ENCODE measurements at places on chromosomes 6 and 20. TPM values are rescaled to one million over a fixed set of nuclear protein-coding genes. Genes with fewer than 3 reads are reported as not detected.

Gene LPA
- total RNA-seq, result not detected

Gene OVOL2
- not detected for total RNA-seq

Gene NAA20
- 121 TPM for total RNA-seq

Gene ZNF391
- 5.5 TPM for total RNA-seq

Gene SOBP
- 0.59 TPM for total RNA-seq

Gene BNIP5
- not detected for total RNA-seq

Gene BMP5
- total RNA-seq, result 4.1 TPM

Gene UNC5CL
- not detected for total RNA-seq

Gene PPP2R5D
- total RNA-seq, result 34.8 TPM

Gene NRN1
- 7.4 TPM for total RNA-seq

Gene CST2
- total RNA-seq, result not detected

Gene ACSS1
- 1.4 TPM for total RNA-seq

Gene SEL1L2
- not detected for total RNA-seq

Gene HDAC2
- 75.2 TPM for total RNA-seq

Gene LY6G5C
- 1.3 TPM for total RNA-seq

DNA sequence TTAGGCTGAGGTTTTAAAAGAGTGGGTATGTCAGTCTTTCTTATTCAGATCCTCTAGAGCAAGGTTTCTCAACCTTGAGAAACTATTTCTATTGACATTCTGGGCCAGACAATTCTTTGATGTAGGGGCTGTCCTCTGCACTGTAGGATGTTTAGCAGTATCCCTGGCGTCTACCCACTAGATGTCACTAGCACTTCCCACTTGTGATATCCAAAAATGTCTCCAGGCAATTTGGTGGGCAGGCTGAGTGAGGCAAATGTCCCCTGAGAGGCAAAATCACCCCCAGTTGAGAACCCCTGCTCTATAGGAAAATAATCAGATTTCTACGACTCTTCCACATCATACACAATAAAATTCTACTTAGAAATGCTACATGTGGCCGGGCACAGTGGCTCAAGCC is 7.7 kb upstream of the ZKSCAN8 start:
- DNase-seq, result peak; percentile 43

GRCh38 chr6:66556936-66557335 is 849.9 kb upstream of the EYS start:
- DNase-seq, result no peak

- no peak for DNase-seq
These were observed at the start of gene VSX1 for GRCh38 chr20:25081730-25082497. Gene VSX1, minus strand, starts transcription at chr20:25082141. Its CDS starts 45 bp downstream, at chr20:25082096.

DNA sequence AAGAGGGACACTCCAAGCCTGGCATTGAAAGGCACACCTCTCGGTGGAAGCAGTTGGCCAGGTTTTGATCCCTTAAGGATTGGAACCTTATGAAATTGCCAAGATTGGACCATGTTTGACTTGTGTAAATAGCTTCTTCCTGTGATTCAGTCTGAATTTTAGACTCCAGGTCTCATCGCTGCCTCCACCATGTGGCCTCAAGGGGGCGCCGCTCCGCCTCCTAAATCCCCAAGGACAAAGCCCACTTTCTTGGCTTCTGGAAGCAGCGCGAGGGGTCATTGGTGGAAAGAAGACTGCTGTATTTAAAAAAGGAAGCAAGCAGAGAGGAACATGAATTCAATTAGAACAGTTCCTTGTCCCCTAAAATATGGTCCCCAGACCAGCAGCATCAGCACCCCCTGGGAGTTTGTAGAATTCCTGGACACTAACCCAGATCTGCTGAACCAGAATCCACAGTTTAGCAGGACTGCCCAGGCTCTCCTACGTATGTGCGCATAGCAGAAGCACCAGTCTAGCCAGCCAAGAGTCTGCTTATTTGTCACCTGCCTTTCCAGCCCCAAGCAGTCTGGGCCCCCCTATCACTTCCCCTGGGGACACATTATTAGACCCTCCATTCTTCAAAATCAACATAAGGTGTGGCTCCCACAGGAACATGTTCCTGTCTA is 108.5 kb downstream of the LY86 start:
- peak; percentile 55 for DNase-seq

DNA sequence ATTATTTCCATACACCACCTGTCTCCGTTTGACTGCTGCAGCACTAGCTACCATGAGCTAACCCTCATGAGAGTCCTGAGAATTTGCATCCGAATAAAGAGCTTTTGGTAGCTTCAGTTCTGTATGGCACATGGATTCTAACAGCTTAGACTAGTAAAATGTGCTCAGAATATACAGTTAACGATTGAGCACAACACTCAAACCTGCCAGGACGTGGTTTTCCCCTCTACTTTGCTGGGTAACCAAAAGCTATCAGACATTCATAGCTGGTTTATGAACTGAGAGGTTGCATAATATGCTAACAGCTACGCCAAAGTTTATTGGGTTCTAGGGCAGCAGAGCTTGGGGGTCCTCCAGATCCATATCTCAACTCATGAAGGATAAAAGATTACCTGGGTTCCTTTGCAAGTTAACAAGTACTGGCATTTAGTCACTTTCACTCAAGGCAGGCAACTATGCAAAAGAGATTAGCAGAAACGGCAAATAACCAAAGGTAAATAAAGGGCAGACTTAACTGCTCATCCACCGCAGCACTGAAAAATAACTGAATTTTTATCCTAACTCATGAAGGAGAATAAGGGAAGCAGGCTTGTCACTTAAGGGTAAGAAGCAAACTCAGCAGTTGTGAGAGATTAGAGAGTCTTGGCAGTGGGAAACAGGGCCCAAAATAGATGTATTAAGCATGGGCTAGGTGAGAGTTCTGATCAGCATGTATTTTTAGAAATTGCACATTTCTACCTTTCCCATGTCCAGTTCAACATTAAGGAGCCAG is 29.4 kb downstream of the NUDT3 start:
- DNase-seq, result no peak

- DNase-seq, result no peak
These were observed 2.2 kb downstream of the SMPDL3A start for GRCh38 chr6:122791310-122791679.

DNA sequence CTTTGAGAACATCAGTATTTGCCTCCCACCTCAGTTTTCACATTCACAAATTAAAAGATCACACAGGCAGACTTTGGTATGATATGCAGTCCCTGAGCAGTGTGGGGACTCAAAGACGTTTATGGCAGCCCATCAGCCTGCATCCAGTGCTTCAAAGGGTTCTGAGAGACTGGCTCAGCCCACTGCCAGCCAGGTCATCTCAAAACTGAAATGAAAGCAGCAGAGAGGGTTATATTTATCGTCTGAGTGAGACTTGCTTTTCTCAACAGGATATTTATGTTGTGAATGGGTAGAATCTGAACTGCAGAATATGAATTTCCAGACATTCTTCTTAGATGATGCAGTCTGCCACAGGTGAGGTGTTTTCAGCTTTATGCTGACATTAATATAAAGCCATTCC is 159.8 kb downstream of the NRN1 start:
- DNase-seq, result no peak

GRCh38 chr20:15618912-15619311 is 954.3 kb downstream of the KIF16B start:
- DNase-seq, result no peak

DNA sequence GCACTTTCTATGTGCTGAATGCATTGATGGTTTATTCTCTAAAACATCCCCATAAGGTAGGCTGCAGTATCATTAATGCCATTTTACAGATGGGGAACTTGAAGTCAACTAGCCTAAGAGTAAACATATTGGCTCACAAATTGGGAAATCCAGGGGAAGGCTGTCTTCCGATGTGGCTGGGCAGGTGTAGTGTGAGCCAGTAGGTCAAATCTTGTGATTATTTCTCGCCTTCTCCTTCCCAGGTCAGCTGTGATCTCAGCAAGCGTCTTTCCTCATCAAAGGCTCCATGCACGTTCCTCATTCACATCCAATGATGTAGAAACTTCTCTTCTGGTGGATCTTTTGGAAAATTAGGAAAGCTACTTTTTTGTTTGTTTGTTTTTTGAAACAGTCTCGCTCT is 94.1 kb upstream of the SHLD1 start:
- no peak for DNase-seq

- no peak for DNase-seq
These were observed 1.0 kb downstream of the CLIC5 start for GRCh38 chr6:46014511-46015118.

- DNase-seq, result no peak
These were observed 8.4 kb downstream of the NINL start for GRCh38 chr20:25576783-25577530.

DNA sequence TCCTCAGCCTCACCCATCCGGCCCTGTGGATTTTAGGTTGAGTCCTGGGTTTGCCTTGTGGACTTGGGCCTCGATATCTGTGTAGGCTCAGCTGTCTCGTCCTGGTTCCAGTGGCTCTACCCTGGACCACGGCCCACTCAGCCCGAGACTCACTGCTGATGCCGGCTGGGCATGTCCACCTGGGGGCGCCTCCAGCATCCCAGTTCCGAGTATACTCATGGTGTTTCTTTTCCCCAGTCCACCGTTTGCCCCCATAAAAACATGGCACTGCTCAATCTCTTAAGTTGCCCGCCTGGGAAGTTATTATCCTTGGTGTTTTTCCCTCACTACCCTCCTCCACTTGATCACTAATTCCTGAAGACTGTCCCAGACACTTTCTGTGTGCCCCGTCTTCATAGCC is 99.1 kb downstream of the ARID1B start:
- no peak for DNase-seq

DNA sequence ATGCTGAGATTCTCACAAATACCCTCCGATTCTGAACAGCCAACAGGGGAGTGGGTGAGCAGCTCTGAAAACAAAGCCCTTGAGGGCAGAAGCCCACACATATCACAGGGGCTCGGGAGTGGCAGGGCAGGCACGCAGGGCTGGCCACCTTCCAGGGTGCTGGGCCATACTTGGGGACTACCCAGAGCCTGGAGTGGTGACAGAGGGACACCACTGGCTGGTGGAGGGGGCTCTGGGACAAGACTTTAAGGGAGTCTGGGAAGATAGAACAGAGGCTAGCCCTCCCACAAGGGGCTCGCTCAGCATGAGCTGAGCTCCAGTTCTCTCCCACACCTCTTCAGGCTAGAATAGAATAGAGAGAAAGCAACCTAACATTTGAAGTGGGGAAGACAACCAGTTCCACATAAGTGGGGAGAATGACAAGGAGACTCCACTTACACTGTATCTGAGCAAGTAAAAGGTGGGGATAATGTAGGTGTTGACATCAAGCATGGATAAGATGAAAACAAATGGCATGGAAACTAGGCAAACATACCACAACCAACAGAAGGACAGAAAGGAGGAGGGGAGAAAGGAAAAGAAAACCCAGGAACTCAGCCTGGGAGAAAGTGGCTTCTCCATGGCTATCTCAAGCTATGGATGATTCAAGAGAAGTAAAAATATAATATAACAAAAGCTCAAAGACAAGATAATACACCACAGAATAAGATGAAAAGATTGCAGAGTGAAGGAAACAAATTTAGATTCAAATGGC is 7.0 kb downstream of the PPIL1 start:
- DNase-seq, result no peak

- DNase-seq, result no peak
These were observed 106.8 kb upstream of the AFDN start for GRCh38 chr6:167719920-167720319.

DNA sequence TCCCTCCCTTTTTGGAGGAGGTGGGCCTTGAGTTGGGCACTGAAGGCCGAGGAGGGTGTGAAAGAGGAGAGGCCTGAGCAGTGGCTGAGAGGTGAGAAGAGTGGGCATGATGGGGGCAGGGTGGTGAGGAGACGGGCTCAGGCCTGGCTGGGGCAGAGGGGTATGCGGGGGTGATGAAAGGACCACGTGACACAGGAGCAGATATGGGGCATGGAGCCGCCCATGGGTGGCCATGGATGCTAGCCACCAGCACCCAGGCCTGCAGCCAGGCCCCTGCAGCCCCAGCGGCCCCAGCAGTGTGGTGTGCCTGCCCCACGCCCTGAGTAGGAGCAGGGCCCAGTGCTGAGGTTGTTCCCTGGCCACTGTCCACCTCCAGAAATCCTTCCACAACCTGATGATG is 26.5 kb downstream of the UQCC2 start:
- DNase-seq, result no peak

DNA sequence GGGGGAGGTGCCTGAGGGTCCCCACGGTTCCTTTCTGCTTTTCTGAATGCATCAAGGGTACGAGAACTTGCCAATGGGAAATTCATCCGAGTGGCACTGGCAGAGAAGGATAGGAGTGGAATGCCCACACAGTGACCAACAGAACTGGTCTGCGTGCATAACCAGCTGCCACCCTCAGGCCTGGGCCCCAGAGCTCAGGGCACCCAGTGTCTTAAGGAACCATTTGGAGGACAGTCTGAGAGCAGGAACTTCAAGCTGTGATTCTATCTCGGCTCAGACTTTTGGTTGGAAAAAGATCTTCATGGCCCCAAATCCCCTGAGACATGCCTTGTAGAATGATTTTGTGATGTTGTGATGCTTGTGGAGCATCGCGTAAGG is 226.4 kb downstream of the SMOC2 start:
- no peak for DNase-seq

DNA sequence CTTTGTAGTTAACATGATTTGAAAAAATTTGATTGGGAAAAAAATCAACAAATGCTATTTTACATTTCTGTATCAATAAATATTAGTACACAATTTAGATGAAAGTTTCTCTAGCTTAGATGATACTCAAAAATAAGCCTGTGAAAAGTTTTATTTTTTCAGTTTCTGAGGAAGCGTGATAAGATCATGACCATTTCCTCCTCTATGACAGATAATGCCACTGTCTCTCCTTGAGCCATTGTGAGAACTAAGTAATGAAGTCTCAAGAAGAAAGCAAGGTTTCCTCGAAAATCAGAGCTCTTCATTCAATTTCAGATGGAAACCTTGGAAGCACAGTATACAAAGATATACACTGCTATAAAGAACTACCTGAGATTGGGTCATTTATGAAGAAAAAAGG is 395.0 kb downstream of the HDGFL1 start:
- no peak for DNase-seq

- no peak for DNase-seq
These were observed 69.5 kb downstream of the LRFN2 start for GRCh38 chr6:40517654-40518053.

- DNase-seq, result no peak
These were observed 55.3 kb downstream of the DLL1 start for GRCh38 chr6:170235391-170236125.

GRCh38 chr20:10074513-10074912 is 39.7 kb downstream of the ANKEF1 start:
- DNase-seq, result peak; percentile 38

GRCh38 chr20:50957276-50957675 is 1.1 kb downstream of the DPM1 start:
- DNase-seq, result no peak

DNA sequence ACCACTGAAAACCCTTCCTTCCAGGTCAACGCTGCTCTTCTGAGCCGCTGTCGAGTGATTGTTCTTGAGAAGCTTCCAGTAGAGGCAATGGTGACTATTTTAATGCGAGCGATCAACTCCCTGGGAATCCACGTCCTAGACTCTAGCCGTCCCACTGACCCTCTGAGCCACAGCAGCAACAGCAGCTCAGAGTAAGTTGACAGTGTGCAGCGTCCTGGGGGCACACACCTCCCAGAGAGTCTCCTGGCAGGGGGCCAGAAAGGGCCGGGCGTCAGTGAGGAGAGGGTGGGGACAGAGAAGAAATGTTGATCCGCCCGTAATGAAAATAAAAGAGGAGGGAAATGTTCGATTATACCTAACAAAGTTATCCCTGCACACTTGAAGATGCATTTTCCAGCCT is 5.0 kb downstream of the WRNIP1 start:
- DNase-seq, result no peak

- peak; percentile 13 for DNase-seq
These were observed 28.0 kb upstream of the CEP85L start for GRCh38 chr6:118679327-118679901.

Measured in NCI-H460 (cell line).